ENCODE measurements at places on chromosomes 6 and 20.

- no peak for DNase-seq
Observed at GRCh38 chr6:24960991-24961475, 25.3 kb upstream of the RIPOR2 start.

DNA sequence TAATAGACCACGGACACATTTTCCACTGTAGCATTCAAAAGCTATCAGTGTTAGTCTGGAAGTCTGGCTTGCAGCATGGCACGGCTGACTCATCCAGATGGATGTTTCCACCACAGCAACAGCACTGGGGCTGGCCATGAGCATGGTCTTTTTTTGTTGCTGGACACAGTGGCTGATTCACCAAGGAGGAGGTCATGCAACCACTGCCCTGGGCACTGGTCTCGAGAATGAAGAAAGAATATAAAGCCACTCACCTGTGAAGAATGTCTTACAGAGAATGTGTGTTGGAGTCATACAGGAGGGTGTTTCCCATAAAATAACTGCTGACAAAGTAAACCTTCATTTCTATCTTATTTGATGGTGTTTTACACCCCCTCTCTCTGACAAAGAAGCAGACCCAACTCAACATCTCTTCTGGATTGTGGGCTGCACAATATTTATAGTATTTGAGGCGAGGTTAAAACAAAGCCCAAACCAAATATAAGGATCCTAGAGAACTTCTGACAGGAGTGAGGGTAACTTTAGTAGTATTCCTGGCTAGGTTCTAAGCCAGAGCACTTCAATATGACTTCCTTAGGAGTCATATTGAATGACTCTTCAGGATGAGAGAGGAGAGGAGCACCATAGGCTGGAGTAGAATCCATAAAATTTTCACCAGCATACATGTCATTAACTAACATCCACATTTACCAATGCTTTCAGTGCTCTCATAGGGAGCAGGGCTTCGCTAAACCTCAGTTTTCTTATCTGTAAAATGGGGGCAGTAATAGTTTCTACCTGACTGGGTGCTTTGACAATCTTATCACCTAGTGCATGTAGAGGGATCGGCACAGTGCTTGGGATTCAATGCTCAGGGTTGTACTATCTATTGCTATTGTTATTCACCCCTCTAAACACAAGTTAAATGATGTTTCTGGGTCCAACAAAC lies 121.4 kb downstream of the KIF13A start:
- no peak for DNase-seq

DNA sequence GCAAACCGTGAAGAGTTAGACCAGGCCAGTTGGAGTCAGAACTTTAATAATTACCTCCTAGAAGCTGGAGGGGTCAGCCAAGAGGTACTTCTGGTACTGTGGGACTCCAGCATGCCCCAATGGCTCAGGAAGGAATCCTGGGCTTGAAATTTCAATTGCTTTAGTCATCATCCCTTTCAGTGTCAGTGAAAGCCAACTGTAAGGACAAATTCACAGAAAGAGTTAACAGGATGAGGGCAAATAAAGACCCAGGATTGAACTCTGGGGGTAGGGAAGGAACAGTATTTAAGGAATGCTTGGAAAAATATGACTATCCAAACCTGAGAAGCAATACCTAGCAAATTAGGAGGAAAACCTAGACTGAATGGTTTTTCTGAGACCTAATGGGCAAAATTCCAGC lies 735.1 kb upstream of the MARCKS start:
- no peak for DNase-seq

- peak; percentile 7 for DNase-seq
Observed at GRCh38 chr6:131460614-131461000, 112.4 kb upstream of the ARG1 start.

- no peak for DNase-seq
Observed at GRCh38 chr6:103344554-103345163, 1515.1 kb downstream of the HACE1 start.

GRCh38 chr6:25302677-25303128 lies 23.5 kb downstream of the CARMIL1 start:
- DNase-seq = peak; percentile 28

GRCh38 chr6:33632558-33633039 lies 11.5 kb downstream of the ITPR3 start:
- DNase-seq = peak; percentile 24

DNA sequence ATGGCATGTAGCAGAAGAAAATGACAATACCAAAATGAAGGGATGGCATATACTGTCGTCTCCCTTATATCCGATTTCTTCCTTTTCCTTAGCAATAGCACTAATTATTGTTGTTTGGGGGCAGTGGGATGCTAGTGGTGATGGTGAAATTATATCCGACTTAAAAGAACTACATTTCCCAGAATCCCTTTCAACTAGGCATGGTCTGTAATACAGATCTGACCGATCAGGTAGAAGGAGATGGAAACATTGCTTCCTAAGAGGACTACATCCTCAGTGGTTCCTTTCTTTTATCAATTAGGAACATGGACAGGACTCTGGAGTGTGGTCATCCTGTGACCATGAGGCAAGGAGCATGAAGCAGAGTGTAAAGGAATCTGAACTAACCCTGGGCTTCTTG lies 532.6 kb downstream of the CBLN4 start:
- no peak for DNase-seq

GRCh38 chr6:53536561-53536960 lies 8.3 kb downstream of the GCLC start:
- DNase-seq = no peak
